Calu3 (cell line): ENCODE measurements at places on chromosomes 6 and 20. TPM values are rescaled to one million over a fixed set of nuclear protein-coding genes. Genes with fewer than 3 reads are reported as not detected.

DNA sequence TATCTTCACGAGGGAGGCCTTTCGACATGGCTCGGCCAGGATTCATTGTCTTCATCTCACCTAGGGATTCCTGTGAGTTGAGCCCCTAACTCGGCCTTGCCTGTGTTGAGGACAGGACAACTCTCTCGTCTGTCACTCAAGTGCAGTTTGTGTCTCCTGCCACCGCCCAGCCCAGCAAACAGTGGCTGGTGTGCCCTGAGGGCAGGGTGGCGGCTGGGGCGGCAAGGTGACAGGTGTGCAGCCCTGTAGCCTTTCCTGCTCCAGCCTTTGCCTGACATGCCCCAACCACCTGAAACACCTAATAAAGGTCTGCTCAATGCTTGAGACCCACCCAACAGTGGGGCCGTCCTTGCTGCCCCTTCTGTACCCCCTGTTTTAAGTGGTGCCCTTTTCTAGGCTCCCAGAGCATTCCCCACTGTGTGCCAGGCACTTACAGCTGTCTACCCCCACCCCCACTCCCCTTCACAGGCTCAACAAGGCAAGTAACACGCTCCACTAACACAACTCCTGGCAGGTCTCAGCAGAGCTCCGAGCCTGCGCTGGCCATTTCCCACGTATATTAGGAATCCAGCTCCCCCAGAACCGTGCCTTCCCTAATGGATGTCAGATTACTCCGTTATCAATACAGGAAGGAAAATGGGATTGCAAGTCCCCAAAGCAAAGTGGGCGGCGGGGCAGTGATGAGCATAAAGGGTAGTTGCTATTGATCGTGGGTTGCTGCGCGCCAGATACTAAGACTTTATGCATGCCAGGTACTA lies 17.7 kb downstream of the GFRA4 start:
- DNase-seq = no peak

DDX43 gene
- 11.4 and 13.4 TPM in 2 replicates for total RNA-seq

SGK2 gene
- 45.6 and 46.5 TPM in 2 replicates for total RNA-seq

DNA sequence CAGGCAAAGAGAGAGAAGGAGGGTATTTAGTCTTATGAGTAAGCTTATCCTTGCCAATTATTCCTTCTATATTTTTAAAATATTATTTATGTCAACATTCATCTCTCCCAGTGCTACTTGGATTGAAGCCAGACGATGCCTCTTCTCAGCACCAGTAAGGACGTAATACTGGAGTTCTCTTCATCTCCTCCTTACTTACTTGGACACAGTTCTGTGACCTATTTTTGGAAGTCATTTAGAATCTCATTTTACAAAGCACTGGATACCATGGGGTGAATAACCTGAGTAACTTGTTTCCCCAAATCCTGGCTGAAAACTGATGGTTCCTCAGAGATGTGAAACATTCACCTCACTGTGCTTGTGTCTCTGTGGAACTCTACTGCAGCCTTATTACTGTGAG lies 137.4 kb upstream of the LAMP5 start:
- DNase-seq = no peak

DNA sequence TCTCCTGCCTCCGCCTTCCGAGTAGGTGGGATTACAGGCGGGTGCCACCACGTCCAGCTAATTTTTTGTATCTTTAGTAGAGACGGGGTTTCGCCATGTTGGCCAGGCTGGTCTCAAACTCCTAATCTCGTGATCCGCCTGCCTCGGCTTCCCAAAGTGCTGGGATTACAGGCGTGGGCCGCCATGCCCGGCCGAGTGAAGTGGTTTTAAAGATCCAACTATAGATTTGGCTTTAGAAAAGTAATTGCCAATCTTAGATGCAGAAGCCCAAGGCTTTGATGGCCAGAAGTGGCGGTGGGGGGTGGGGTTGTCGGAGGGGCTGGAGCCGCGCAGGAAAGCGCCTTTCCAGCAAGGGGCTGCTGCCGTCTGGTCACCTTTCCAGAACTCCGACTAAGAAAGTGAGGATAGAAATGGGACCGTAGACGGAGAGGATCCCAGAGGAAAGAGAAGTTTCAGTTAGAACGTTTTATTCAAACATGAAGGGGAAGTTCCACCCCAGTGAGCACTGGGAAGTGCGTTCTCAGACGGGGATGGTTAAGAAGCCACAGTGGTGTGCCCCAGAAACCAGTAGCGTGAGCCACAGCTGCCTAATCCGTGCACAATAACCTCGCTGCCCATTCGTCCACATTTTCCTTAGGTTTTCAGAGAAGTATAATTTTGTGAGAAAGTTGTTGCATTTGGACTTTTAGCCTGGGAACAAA lies 69.7 kb downstream of the DLL1 start:
- no peak for DNase-seq

TTK gene
- 29.6 and 36.2 TPM in 2 replicates for total RNA-seq

DNA sequence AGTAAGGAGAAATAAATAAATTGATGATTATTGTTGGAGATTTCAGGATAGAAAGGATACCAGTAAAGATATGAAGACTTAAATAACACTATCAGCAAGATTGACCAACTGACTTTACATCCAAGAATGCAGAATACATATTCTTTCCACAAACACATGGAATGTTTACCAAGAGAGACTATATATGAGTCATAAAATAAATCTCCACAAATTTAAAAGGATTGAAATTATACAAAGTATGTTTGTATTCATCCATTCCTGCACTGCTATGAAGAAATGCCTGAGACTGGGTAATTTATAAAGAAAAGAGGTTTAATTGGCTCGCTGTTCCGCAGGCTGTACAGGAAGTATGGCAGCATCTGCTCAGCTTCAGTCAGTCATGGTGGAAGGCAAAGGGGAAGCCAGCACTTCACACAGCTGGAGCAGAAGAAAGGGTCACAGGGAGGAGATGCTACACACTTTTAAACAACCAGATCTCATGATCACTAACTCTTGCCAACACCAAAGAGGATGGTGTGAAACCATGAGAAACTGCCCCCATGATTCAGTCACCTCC lies 56.7 kb upstream of the TNFRSF21 start:
- no peak for DNase-seq

DNA sequence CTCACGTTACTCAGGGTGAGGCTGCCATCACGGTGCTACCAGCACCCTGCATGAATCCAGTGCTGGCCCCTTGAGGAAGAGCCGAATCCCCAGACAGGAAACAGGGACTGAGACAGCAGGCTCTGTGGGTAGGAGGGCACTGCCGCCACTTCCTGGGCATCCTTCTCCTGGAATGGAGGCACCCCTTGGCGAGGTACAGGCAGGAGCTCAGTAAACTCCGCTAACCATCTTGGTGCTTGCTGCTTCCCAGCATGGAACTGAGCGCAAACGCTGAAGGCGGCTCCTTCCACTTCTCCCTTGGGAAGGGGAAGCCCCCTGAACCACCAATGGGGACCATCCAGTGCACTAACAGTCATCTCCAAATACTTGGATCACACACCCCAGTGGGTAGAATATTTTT lies 13.5 kb upstream of the CCDC167 start:
- no peak for DNase-seq

DNA sequence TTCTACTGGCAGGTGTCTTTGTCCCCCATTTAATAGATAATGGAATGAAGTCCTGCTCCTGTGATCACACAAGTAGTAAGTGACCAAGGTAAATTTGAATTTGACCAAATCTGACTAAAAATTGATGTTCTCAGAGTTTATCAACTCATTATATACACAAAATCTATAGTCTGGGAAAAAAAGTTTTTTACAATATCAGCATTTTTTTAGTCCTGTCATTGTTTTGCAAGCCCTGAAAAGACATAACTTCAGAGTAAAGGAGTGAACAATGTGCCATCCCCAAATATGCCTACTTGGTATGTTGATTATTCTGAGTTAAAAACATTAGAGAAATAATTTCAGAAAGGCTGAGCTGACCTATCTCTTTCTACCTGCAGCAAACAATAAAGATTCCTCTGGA lies 114.2 kb downstream of the C6orf58 start:
- DNase-seq = no peak

DNA sequence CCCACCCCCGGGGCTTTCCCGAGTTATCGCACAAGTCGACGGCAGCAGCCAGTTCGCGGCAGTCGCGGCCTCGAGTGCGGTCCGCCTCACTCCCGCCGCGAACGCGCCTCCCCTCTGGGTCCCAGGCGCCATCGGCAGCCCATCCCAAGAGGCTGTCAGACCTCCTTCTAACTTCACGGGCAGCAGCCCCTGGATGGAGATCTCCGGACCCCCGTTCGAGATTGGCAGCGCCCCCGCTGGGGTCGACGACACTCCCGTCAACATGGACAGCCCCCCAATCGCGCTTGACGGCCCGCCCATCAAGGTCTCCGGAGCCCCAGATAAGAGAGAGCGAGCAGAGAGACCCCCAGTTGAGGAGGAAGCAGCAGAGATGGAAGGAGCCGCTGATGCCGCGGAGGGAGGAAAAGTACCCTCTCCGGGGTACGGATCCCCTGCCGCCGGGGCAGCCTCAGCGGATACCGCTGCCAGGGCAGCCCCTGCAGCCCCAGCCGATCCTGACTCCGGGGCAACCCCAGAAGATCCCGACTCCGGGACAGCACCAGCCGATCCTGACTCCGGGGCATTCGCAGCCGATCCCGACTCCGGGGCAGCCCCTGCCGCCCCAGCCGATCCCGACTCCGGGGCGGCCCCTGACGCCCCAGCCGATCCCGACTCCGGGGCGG lies 1.6 kb downstream of the GNAS start:
- no peak for DNase-seq

TLDC2 gene
- total RNA-seq = 1.1 and 1.9 TPM in 2 replicates

GRCh38 chr6:167687116-167687725 lies 139.5 kb upstream of the AFDN start:
- no peak for DNase-seq

DNA sequence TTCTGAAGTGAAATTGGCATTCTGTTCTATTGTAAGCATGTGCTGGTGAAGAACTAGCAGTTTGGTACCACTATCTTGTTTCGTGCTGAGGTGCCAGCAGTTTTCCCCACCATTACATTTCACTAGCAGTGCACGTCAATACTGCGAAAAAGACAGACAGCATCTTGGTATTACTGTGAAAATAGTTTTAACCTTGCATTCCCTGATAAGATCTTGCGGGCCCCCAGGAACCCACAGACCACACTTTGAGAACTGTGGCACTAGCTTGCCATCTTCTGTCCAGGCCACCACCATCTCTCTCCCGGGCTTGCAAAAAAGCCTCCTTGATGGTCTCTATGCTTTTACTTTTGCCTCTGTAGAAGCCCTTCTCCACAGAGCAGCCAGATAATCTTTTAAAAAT lies 185.7 kb downstream of the BACH2 start:
- no peak for DNase-seq

GRCh38 chr6:24910331-24910960 lies 25.3 kb downstream of the RIPOR2 start:
- peak; percentile 45 for DNase-seq

DNA sequence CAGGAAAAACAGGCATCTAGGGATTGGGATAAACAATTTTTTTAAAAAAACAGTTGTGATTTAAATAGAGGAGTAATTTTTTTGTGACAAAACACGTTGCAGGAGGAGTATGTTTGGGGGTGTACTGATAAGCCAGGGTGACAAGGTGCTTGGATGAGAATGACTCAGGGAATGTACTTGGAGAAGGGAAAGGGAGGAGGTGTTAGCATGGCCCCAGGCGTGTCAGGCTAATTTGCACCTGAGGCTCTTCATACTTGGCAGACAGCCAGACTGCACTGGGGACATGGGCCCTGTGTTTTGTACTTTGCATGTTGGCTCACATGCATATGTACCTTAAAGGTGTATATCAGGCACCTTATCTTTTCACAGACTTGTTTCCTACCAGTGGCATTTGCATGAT lies 22.8 kb downstream of the PANK2 start:
- DNase-seq = no peak

GRCh38 chr20:62501801-62502495 lies 26.2 kb upstream of the GATA5 start:
- DNase-seq = peak; percentile 67

GRCh38 chr20:10675450-10675848 lies 1.6 kb upstream of the JAG1 start:
- no peak for DNase-seq

DNA sequence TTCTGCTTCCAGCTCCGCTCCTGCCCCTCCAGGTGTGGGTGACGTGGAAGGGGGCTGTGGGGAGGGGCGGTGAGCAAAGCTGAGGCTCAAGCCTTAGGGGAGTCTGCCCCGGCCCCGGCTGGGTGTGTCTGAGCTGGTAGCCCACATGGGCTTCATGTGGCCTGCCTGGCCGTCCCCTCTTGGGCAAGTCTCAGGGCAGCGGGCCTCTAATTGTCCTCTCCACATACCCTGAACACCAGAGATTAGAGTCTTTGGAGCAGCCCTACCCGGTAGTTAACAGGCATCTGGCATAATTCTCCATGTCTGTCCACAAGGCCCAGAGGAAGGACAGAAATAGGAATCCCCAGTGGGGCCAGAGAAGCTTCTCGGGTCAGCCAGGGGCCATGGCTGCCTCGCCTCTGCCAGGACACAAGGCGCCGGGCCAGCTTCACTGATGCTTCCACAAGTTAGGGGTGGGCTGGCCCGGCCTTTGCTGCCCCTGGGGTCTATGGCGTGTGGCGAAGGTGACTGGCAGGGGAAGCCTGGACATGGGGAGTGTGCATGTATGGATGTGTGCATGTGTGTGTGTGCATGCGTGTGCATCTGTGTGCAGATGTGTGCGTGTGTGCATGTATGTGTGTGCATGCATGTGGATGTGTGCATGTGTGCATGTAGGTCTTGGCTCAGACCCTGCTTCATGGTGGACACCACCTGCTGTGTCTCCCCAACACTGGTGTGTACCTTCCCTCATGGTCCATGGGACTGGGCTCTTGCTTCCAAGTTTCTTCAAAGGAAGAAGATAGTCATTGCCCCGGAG lies 24.0 kb downstream of the FRMD1 start:
- DNase-seq = no peak

- no peak for DNase-seq
Observed at GRCh38 chr6:81933608-81934051, 181.1 kb upstream of the TENT5A start.

GRCh38 chr6:136579800-136580199 lies 29.6 kb upstream of the MAP7 start:
- no peak for DNase-seq

PIM1 gene
- total RNA-seq = 18.6 and 19.1 TPM in 2 replicates

DNA sequence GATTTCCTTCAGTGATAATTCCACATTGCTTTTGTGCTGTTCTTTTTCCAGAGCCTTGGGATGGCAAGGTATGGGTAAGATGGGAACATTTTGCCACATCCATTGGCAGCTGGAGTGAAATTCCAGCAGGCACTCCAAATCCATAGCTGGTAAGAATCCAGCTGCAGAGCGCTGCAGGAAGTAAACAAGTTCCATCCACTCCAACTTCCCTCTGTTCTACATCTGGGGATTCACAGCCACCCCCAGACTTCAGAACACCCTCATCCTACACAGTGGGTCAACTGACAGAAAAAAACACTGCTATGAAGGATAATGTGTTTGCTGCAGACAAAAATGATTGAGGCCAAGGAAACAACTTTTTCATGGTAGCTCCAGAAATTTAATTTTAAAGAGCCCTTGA lies 747.8 kb downstream of the MAFB start:
- no peak for DNase-seq

DNA sequence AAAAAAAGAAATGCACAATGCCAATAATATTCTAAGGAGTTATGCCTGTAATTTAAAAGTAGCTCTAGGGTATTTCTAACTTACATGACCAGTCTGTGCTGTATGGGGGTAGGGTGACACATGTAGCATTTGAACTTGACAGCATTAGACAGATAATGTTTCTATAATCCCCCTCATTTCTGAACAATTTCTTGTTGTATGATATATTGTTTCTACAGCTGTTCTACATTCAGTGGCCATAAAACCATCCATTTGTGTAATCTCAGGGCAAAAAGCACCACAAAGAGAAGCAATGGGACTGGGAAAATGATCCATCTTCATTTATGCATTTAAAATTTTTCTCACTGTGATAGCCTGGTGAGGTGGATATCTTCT lies 767.8 kb downstream of the TFAP2A start:
- DNase-seq = no peak

GPR6 gene
- total RNA-seq = not detected in 2 replicates

GRCh38 chr6:113651120-113651519 lies 206.0 kb upstream of the MARCKS start:
- DNase-seq = no peak
